ENCODE measurements at places on chromosomes 11 and 22.

- DNase-seq = peak; percentile 3
These were observed 36.7 kb downstream of the ISX start for GRCh38 chr22:35102663-35103062.

DNA sequence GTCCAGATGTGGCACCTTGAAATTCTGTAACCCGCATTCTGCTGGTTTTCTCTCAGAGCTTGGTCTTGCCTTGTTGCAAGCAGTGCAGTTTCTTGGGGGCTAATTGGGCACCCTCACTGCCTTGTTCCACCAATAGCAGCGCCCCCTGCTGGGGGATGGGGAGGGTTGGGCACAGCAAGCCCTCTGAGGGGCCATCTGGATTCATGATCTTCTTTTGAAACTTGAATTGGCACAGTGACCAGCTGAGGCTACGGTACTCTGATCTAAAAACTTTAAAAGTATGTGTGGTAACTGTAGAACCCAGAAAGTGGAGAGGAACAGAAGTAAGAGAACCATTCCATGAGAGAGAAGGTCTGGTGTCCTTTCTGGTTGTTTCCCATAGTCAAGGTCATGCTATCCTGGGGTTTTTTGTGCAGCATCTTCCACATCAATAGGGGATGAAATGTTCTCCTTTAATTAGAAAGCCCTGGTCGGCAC lies 64.2 kb downstream of the MED15 start:
- DNase-seq = no peak

DNA sequence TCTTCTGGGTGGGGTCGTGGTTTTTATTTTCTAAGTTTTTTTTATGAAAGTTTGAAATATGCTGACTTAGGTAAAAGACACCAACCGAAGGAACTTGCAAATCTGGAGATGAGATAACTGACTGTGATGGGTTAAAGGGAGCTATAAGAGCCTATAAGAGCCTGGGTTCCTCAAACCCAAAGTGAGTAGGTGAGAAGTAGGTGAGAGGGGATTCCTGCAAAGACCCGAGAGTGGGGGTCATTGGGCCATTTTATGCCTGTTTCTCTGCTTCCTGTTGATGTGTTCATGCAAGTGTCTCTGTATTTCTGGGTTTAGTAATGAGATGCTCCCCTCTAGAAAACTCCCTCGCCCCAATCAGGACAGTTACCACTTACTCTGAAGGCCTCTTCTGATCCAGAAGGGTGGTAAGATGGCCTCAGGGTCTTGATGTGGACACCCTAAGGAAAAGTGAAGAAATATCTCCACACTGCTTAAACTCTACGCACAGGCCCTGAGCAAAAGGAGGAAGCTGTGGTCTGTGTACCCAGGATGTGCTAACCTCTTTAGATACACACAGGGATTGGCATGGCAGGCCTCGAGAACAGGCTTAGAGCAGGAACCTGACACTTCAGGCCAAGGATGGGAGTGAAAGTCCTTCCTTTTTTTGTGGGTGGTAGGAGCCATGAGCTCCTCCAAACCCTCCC lies 1.8 kb downstream of the FLI1 start:
- DNase-seq = peak; percentile 48

GRCh38 chr11:92811341-92811740 lies 158.1 kb upstream of the MTNR1B start:
- no peak for DNase-seq

- DNase-seq = no peak
These were observed 1.3 kb upstream of the ZBTB16 start for GRCh38 chr11:114058026-114058706.

GRCh38 chr22:35956850-35957249 lies 71.8 kb downstream of the RBFOX2 start:
- no peak for DNase-seq

DNA sequence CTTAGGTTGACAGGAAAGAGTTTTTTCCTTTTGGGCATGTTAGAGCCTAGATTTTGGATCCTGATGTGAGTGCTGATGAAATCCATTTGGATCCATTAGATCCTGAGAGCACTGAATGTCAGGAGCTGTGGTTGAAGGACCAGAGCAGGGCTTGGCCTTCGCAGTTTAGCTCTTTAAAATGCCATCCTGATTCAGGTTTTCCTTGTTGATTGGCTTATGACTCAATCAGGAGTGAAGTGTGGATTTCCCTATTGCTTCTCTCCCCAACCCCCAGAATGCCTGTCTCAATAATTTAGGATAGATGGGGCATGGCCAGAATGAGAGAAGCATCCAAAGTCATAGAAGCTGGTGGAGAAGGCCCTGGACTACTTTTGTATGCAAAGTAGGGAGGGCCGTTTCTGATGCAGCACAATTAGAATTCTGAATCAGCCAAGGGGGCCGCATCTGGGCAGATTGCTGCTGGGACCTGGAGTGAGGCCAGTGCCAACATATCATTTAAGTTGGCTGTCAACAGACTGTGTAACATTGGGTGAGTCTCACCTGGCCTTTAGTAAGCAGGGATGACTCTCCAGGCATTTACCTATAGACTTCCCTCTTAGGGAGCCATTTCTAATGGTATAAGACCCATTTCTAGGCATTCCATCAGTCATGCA lies 80.5 kb downstream of the TEAD1 start:
- DNase-seq = no peak

DNA sequence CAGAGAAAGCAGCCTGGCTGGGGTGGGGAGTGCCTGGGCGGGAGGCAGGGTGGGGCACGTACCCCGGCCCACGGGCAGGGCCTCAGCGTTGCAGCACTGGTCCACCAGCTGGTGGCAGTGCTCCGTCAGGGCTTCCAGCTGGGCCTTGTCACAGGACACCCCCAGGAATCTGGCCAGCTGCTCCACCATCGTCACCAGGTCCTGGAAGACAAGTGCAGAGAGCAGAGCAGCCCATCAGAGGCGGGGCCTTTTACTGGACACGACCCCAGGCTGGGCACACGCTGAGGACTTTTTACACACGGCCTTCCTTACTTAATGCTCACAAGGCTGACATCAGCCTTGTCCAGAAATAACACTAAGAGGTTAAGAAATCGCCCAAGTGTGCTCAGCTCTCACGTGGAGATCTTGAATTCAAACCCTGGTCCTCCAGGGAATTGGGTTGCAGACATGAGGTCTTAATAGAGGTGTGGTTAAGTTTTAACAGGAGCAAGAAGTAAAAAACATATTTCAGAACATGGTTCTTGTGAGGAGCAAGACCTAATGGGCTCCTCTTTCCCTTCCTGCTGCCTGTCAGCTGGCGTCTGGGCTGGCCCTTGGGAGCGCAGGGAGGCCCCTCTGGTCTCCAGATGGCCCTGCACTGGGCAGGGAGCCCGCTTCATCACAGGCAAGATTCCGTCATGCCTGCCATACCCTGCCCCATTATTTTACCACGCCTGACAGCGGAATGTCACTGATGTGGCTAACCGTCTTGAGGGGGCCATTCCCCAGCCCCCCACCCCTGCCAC lies 17.1 kb upstream of the EFCAB6 start:
- no peak for DNase-seq

GRCh38 chr11:134542401-134543165 lies 130.5 kb upstream of the B3GAT1 start:
- no peak for DNase-seq

GRCh38 chr11:96229354-96229977 lies 113.5 kb downstream of the MAML2 start:
- DNase-seq = no peak

DNA sequence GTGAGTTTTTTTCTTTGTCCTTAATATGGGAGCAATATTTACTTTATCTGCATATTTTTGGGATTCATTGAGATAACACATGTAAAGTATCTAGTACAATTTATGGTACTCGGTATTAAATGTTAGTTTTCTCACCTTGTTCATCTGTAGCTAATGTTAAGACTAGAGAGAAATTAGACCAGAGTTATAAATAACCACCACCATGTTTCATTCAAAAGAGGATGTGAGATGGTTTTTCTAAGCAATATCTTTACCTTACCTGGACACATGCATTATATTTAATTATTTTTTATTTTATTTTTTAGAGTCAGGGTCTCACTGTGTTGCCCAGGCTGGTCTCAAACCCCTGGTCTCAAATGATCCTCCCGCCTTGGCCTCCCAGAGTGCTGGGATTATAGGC lies 18.4 kb downstream of the ARHGAP42 start:
- DNase-seq = no peak

GRCh38 chr22:45200860-45201511 lies 37.3 kb downstream of the NUP50 start:
- DNase-seq = no peak

- DNase-seq = peak; percentile 71
These were observed 401.0 kb downstream of the LARGE1 start for GRCh38 chr22:33519071-33519973.

DNA sequence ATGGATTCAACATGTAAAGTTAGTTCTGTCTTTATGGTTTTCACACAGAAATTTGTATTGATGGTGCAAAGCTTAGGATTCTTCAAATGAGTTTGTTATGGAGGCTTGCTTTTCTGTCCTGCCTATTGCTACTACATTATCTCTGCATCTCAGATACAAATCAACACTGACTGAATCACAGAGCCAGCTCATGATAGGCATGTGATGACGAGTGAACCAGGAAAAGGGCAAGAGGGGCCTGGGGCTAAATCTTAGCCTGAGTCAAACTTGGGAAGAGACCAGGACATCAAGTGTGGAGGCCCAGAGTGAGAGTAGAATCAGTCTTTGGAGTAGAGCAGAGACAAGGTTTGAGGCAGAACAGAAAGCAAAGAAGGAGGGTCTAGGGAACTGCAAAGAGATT lies 107.1 kb upstream of the CD44 start:
- DNase-seq = no peak

- peak; percentile 58 for DNase-seq
These were observed 108.7 kb upstream of the E2F8 start for GRCh38 chr11:19349340-19350025.

DNA sequence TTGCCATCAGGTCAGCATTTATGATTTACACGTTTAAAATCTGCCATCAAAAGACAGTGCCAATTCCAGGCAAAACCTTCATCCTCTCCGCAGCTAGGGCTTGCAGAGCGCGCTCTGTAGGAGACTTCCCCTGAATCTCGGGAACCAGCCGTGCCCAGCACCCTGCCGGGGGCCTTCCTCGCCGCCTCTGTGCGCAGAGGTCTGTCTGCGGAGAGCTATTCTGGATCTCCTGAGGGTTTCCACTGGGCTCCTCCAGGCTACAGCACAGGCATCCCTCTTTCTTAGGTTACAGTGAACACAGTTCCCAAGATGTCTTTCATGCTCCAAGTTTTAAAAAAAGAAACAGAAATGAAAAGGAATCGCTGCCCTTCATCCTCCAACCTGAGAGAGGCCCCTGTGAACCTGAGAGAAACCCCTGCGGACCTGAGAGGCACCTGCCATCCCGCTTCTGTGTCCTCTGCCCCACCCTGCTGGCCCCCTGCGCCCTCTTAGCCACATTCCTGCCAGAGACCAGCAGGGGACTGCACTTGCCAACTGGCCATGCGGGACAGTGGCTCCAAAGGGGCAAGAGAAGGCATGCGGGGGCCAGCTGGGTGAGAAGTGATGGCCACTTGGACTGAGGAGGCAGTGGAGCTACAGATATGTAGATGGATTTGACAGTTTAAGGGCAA lies 16.1 kb downstream of the TP53AIP1 start:
- DNase-seq = no peak

- no peak for DNase-seq
These were observed 32.9 kb upstream of the DDI1 start for GRCh38 chr11:104003491-104003890.

- no peak for DNase-seq
These were observed 11.3 kb downstream of the GGTLC2 start for GRCh38 chr22:22655452-22656290.

- no peak for DNase-seq
These were observed 64.4 kb downstream of the NAV2 start for GRCh38 chr11:19777039-19777376.

DNA sequence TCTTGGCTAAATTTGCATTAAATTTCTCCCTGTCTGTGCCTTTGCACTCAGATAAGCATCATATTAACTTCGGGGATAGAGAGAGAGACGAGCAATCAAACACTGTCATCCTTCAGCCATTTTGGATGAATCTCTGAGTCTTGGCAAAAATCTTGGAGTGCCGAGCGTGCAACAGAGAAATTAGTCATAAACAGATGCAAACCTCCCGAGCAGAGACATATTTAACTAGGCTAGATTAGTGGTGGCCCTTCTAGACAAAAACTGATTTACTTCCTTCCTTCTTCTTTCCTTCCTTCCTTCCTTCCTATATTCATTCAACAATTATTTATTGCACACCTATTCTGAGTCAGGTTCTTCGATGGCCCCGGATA lies 114.4 kb upstream of the BLID start:
- no peak for DNase-seq

- DNase-seq = no peak
These were observed 102.6 kb downstream of the GALNT18 start for GRCh38 chr11:11519184-11519583.

DNA sequence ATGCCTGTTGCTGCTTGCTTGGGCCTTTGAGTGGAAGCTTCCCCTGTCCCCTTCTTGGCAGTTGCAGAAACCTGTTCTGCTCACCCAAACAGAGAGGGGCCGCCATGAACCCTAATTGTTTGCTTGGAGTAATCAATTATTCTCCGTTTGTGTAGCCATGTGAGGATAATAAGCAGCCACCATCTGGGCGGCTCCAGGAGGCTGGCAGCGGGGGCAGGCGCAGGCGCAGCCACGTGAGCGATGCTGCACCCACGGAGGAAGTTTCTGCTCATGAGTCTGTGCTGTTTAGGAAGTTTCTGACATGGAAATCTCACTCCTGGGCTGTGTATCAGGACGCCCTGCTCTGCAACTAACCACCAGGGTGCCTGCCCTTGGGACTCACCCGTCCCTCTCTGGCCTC lies 90.1 kb downstream of the MPPED1 start:
- peak; percentile 34 for DNase-seq

DNA sequence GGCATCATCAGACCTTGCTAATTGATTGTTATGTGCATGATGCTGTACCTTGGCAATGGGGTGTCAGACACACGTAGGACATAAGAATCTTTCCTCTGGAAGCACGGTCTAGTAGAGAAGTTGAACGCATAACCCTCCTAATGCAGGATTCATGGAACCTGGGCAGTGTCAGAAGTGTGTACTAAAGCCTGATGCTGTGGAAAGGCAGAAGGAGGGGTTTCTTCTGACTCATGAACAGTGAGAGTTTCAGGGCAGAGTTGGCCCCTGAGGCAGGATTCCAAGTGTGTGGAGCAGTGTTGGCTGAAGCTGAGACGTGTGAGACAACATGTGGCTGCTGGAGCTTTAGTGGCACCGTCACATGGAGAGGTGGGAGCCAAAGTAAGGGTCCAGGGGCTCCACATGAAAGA lies 3.5 kb downstream of the PANX1 start:
- no peak for DNase-seq

- no peak for DNase-seq
These were observed 125.7 kb downstream of the KIRREL3 start for GRCh38 chr11:126874831-126875230.

- no peak for DNase-seq
These were observed 11.6 kb downstream of the SREBF2 start for GRCh38 chr22:41844513-41844912.

DNA sequence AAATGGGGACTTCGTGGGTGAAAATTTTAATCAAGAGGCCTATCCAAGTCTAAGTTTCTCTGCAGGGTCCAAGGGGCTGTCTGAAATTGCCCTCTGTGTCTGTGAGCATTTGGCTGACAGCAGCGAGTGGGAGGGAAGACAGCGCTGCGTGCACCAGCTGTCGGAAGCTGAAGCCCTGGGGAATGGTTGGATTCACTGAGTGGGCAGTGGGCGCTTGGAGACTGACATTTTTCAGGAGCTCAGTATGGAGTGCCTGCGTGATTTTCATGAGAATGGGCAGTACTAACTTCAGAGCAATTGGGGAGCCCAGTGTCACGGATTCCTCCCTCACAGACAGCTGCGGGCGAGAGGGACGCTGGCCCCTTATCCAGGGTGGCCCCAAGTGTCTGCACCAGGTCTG lies 388.8 kb upstream of the B3GAT1 start:
- no peak for DNase-seq

GRCh38 chr11:75059299-75059698 lies 37.4 kb downstream of the OR2AT4 start:
- DNase-seq = no peak

Measured in putamen (tissue), 1 donor.